ENCODE measurements at places on chromosomes 2 and 18. TPM values are rescaled to one million over a fixed set of nuclear protein-coding genes. Genes with fewer than 3 reads are reported as not detected.

The FZD7 gene
- total RNA-seq: 14.6 TPM

The TNFRSF11A gene
- 33.7 TPM for total RNA-seq

- H3K36me3 ChIP-seq: no peaks in the 10 kb centered on the region
- H3K27me3 ChIP-seq: no peaks in the 10 kb centered on the region
- DNase-seq: no peak
- no peaks in the 10 kb centered on the region for H3K4me1 ChIP-seq
- no peak overlapping the region for H3K27ac ChIP-seq
Observed at GRCh38 chr2:57333221-57333620, 713.4 kb upstream of the VRK2 start.

GRCh38 chr18:5824370-5824984, 70.8 kb downstream of the TMEM200C start:
- no peak overlapping the region for H3K4me3 ChIP-seq
- no peaks in the 10 kb centered on the region for H3K36me3 ChIP-seq
- DNase-seq: no peak
- no peaks in the 10 kb centered on the region for H3K27me3 ChIP-seq
- H3K4me1 ChIP-seq: no peaks in the 10 kb centered on the region

- no peaks in the 10 kb centered on the region for H3K36me3 ChIP-seq
- H3K4me3 ChIP-seq: peak overlapping the region; percentile 69
- peaks cover 26% of the 10 kb centered on the region for H3K4me1 ChIP-seq
- no peaks in the 10 kb centered on the region for H3K27me3 ChIP-seq
- DNase-seq: no peak
- peak overlapping the region; percentile 98 for H3K27ac ChIP-seq
Observed at GRCh38 chr2:38601463-38602135, 1.1 kb downstream of the HNRNPLL start.

- no peaks in the 10 kb centered on the region for H3K27me3 ChIP-seq
- no peak for DNase-seq
- no peak overlapping the region for H3K4me3 ChIP-seq
- no peak overlapping the region for H3K27ac ChIP-seq
Observed at GRCh38 chr2:119735565-119735964, 24.2 kb upstream of the PTPN4 start.

DNA sequence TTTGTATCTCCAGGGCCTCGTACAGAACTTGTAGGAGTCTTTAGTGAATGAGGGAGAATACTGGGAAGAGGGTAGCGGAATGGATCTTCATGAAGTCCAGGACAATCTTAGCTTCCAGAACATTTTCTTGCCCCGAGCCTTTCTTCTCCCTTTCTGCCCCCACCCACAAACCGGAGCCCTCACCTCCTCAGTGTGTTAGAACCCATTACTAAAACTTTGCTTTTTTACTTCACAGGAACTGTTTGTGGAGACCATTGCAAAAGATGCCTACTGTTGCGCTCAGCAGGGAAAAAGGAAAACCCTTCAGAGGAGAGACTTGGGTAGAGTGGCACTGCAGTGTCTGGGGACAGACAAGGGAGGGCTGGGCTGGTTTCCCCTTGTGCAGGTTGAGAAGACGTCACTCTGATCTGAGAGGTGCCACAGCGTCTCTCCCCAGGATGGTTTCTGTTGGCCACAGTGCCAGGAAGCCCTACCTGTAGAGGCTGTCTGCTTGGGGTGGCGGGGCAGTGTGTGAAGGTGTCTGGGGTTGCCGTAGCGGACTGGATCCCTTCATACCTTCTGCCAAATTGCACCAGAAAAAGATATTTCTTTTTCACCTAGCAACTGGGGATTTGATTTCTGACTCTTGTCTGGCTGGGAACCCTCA, 786 bp downstream of the POLE4 start:
- no peaks in the 10 kb centered on the region for H3K36me3 ChIP-seq
- peak overlapping the region; percentile 95 for H3K27ac ChIP-seq
- peaks cover 3% of the 10 kb centered on the region for H3K4me1 ChIP-seq
- peak overlapping the region; percentile 53 for H3K4me3 ChIP-seq

DNA sequence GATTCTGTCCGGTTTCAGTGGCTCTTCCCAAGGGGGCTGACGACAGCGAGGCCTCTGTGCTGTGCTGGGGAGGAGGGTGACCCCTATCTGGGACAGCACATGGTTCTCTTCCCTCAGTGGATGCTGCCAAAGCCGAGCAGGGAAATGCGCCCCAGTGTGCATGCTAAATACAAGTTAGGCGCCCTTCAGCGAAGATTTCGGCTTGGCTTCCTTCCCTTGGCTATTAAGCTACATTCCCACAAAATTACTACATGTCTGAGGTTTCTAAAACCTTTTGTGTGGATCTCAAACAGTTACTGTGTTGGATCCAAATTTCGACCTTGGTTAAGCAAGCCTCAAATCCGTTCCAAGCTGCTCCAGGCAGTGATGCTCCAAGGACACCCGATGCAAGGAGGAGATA, 440.3 kb downstream of the NRXN1 start:
- DNase-seq: no peak
- H3K36me3 ChIP-seq: no peaks in the 10 kb centered on the region
- H3K27me3 ChIP-seq: no peaks in the 10 kb centered on the region
- H3K4me3 ChIP-seq: no peak overlapping the region

GRCh38 chr2:20928617-20929016, 105.7 kb upstream of the LDAH start:
- no peak overlapping the region for H3K4me3 ChIP-seq
- no peaks in the 10 kb centered on the region for H3K27me3 ChIP-seq
- no peaks in the 10 kb centered on the region for H3K36me3 ChIP-seq
- H3K4me1 ChIP-seq: no peaks in the 10 kb centered on the region

- H3K36me3 ChIP-seq: no peaks in the 10 kb centered on the region
- H3K4me1 ChIP-seq: peaks cover 18% of the 10 kb centered on the region
- no peak overlapping the region for H3K27ac ChIP-seq
Observed at GRCh38 chr2:232982926-232983668, 30.0 kb downstream of the NGEF start.

Measured in transverse colon (tissue), 4 donors.